ENCODE measurements at places on chromosomes 16 and 17.

- DNase-seq: no peak
Measured at GRCh38 chr17:44956998-44957981, 9.7 kb upstream of the KIF18B start.

GRCh38 chr17:33686171-33686570 lies 393.1 kb upstream of the ASIC2 start:
- no peak for DNase-seq

DNA sequence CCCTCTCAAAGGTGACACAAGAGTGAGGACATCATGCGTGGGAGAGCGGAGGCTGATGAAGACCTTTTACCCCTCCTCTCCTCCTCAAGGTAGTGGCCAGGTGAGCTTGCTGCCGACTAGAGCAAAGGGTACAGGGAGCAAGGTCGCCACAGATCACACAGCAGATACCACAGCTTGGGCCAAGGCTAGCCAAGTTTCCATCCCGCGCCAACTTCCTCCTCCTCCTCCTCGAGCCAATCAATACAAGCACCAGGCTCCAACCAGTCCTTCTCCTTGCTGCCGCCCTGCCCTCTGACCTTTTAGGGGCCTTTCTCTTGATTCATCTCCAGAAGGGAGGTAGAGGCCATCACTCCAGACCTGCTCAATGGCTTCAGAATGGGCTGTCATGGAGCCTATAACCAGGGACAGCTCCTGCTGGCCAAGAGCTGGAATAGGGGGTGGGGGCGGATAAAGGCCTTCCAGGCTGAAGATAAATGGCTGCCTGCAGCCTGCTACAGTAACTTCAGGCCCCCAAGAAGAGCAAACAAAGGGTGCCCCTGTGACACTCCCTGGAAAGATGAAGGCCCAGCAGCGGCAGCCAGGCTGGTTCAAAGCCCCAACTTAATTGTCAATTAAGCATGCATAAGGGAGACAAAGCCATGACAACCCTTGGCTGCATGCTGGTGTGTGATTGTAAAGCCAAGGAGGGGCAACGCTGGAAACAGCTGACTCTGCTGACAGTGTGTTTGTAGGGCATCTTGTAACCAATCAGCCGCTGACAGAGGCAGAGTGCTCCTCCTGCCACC lies 17.8 kb downstream of the HNF1B start:
- no peak for DNase-seq

GRCh38 chr17:66715745-66716156 lies 119.2 kb upstream of the CACNG5 start:
- no peak for DNase-seq

Data from stimulated activated CD4-positive, alpha-beta T cell treated with anti-CD3 and anti-CD28 coated beads, Interleukin-4, amount 100 ng/mL, for 4 hours (primary cell).